Activated T-helper 17 cell treated with anti-CD3 and anti-CD28 coated beads, Interleukin-2, amount 50 U/mL, for 72 hours (primary cell): ENCODE measurements at places on chromosomes 12 and 14. TPM values are rescaled to one million over a fixed set of nuclear protein-coding genes. Genes with fewer than 3 reads are reported as not detected.

CD163L1 gene
- not detected for total RNA-seq

MGP gene
- total RNA-seq, result not detected

PIK3C2G gene
- total RNA-seq, result not detected

SLC25A47 gene
- not detected for total RNA-seq

REP15 gene
- total RNA-seq, result not detected

TAS2R46 gene
- 3.1 TPM for total RNA-seq

SLC8B1 gene
- 23.2 TPM for total RNA-seq

MYO1H gene
- total RNA-seq, result not detected
